ENCODE measurements at places on chromosomes 2 and 18. TPM values are rescaled to one million over a fixed set of nuclear protein-coding genes. Genes with fewer than 3 reads are reported as not detected.

The NT5C1B gene
- polyA plus RNA-seq: not detected

The CYBRD1 gene
- polyA plus RNA-seq: 0.10 TPM

The CREB1 gene
- polyA plus RNA-seq: 38.7 TPM

The IL1RL2 gene
- polyA plus RNA-seq: not detected

The GCFC2 gene
- 5.1 TPM for polyA plus RNA-seq

The NMUR1 gene
- polyA plus RNA-seq: not detected

The UGT1A8 gene
- polyA plus RNA-seq: not detected

The GKN2 gene
- polyA plus RNA-seq: not detected

The NRP2 gene
- 28.2 TPM for polyA plus RNA-seq

The GMCL1 gene
- 18.8 TPM for polyA plus RNA-seq

The PCARE gene
- not detected for polyA plus RNA-seq

Measured in neural cell (in vitro differentiated cells).